ENCODE measurements at places on chromosomes 5 and 9. TPM values are rescaled to one million over a fixed set of nuclear protein-coding genes. Genes with fewer than 3 reads are reported as not detected.

WDR38 gene
- not detected for total RNA-seq

PGM5 gene
- not detected for total RNA-seq

PRDM9 gene
- not detected for total RNA-seq

DNA sequence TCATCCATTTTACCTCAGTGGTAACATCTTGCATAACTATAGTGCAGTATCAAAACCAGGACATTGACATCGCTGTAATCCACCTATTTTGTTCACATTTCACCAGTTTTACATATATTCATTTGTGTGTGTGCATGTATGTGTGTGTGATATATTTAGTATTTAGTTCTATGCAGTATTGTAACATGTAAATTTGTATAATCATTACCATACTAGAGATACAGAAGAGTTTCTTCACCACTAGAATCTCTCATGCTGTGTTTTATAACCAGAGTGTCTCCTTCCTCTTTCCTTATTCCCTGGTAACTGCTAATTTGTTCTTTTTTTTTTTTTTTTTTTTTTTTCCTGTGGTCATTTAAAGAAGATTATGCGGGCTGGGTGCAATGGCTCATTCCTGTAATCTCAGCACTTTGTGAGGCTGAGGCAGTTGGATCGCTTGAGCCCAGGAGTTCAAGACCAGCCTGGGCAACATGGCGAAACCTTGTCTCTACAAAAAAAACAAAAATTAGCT, 11.0 kb downstream of the RASA1 start:
- DNase-seq, result no peak

GRCh38 chr9:83219154-83219923, 156.4 kb upstream of the RASEF start:
- DNase-seq, result peak; percentile 24

GRCh38 chr5:156647034-156647451, 203.1 kb upstream of the PPP1R2B start:
- DNase-seq, result no peak

GRCh38 chr9:38350529-38350928, 42.0 kb upstream of the ALDH1B1 start:
- DNase-seq, result no peak

GRCh38 chr5:103393101-103393754, 134.7 kb downstream of the MACIR start:
- DNase-seq, result no peak

GRCh38 chr9:28255174-28255573, 681.9 kb upstream of the C9orf72 start:
- no peak for DNase-seq

DNA sequence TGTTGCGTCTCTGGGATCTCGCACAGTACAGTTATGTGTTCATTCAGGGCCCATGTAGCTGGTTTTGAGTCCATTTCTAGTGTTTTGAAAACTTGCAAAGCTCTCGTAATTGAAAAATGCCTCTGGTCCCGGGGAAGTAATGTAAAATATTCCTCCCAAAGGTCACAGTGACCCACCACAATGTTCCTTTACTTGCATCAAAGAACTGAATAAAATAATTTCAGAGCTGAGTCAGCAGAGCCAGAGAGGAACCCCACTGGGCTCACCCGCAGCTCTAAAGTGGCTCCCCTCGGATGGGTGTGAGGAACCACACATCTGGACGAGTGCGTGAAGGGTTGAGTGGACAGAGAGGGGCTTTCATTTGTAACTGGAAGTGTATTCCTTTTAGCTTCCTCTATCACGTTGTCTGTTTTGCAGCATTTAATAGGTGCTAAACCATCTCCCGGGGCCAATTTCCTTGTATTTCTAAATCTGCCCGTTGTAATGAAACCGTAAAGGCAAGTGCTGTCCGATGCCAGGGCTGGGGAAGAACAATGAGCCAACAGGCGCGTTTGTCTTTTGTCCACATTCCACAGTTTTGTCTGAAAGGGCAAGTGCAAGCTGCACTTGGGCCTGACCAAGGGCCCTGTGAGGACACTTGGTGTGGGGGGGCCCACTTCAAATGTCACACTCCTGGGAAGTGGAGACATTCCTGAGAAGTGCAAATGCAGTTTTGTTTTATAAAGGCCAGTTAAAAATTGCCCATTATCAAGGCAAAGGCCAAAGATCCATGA, 29.9 kb downstream of the COL5A1 start:
- no peak for DNase-seq

DNA sequence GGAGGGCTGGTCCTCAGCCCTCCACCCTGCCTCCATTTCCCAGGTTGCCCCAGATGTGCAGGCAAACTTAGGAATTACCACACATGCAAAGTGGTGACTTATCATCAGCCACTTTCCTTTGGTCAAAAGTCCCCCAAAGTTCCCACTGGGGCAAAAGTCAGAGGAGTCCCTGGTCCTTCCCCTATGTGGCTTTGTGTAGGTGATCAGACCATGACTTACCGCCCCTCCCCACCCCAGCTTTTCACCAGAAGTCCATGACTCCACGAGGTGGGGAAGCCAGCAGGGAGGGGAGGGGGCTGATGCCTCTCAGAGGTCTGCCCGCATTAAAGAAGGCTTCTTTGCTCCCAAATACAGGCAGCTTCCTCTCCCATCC, 5.8 kb downstream of the TRAF1 start:
- peak; percentile 79 for DNase-seq

GRCh38 chr9:83441390-83441789, 96.8 kb downstream of the FRMD3 start:
- DNase-seq, result no peak

- no peak for DNase-seq
Observed at GRCh38 chr9:117224695-117225094, 190.2 kb downstream of the ASTN2 start.

GRCh38 chr9:136907011-136907914, 20.9 kb downstream of the TRAF2 start:
- no peak for DNase-seq
